ENCODE measurements at places on chromosomes 5 and 9.

DNA sequence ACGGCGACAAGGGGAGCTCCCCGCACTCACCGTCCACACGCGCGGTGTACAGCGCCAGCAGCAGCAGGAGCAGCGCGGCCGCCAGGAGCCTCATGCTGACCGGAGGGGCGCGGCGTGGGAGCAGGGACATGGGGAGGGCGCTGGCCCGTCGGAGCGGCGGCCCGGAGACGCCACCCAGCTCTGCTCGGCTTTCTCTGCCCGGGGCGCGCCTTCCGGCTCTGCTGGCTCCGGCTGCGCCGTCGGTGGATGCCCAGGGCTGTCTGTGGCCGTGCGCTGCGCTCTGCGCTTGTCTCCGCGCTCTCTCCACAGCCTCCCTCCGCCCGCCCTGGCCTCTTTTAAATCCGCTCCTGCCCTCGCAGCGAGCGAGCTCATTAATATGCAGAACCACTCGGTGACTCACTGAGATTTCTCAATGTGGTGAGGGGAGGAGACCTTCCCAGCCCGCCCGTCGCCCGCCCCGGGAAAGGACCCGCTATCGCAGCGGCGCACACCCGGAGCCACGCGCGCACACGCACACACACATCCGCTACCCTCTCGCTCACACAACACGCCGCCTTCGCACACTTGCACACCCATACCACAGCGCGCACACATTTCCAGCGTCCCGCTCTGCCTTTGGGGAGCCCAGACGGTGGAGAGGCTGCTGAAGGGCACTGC is at the start of gene CXCL14:
CXCL14 (minus strand) TSS at position 307 of the 657 bp plus-strand sequence; CDS start at position 94, 213 bp downstream.
- no peak for DNase-seq

DNA sequence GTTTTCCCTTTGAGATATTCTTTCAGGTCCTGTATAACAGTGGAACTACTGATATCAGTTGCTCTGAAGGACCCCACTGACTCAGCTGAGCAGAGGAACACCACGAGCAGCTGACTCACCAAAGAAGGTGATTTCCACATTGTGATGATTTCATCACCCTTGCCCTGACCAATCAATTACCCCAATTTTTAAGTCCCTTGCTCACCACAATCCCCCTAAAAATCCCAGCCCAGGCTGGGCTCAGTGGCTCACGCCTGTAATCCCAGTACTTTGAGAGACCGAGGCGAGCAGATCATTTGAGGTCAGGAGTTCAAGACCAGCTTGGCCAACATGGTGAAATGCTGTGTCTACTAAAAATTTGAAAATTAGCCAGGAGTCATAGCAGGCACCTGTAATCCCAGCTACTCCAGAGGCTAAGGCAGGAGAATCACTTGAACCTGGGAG is 125.3 kb upstream of the ABCA1 start:
- no peak for DNase-seq

- DNase-seq, result no peak
These were observed 6.0 kb downstream of the OLFML2A start for GRCh38 chr9:124782661-124783574.

DNA sequence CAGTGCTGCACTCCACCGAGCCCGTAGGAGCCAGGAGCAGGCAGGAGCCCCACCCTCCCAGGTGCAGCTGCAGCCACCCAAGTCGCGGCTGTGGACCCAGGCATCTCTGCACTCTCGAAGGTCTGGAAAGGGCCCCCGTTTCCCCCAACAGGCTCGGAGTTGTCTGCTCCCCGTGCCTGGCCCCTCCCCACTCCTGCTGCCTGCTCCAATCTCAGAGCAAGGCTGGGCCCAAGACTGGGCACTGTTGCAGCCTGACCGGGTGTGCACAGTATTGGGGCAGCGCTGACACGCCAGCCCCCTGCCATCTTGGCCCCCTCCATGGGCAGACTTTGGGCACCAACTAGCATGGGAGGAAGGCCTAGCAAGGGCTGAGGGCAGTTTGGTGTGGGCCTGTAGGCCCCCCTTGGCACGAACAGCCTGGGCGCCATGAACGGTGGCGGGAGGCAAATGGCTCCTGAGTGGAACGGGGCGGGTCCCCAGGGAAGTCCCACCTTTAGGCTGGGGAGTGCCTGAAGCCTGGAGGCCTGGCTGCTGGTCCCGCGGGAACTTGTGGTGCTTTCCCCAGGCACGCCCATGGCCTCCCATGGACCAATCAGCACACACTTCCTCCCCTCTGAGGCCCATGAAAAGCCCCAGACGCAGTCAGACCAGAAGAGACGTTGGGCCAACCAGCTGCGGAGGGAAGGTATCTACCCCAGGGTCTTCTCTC is 60.4 kb downstream of the PSAT1 start:
- no peak for DNase-seq

GRCh38 chr5:91212714-91213092 is 170.4 kb downstream of the ARRDC3 start:
- no peak for DNase-seq

GRCh38 chr5:151926188-151926587 is 1.5 kb upstream of the GLRA1 start:
- no peak for DNase-seq

DNA sequence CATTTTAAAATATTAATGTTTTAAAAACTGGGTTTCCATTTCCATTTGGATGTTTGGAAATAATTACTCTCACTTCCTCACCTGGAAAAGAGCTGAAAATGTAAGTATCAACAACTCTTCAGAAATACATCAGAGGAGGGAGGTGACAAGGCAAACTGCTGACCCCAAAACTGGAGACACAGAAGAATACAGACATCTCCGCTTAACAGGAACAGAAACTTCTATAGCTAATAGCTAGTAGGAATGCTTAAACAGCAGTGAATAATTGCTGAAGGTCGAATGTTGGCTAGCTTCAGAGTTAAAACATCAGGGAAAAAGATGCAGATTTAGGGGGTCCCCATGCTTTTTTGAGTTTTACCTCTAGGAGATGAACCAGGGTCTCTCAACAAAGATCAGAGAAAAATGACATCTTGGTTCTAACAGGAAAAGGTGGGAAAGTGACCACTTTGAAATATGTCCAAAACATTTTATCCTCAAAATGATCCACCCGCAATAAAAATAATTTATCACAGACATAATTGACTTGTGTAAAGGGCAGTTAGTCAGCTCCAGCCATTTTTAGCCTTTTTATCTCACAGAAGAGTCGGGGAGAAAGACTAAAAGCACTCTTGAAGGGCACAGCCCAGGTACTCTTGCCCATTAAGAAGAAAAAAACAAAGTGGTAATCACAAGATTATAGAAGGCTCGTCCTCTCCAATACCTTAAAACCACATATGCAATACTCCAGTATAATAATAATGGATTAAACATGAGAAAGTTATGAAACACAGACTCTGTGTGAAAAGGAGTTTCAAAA is 1474.9 kb downstream of the EFNA5 start:
- no peak for DNase-seq

DNA sequence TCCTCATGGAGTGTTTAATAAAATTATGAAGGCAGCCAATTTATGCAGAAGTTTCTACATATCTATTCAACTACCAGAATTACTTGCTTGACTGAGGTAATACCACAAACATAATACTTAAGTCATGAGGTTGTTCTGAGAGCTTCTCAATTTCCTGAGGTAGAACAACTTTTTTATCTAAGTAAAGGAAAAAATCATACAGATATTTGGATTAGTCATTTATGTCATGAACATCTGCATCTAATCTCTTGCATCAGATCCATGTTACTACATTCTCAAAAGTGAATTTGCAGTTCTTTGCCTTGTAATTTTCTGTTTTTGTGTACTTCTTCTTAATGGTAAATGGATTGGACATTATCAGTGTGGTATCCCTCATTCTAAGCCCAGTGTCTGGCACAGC is 60.4 kb upstream of the RGMB start:
- no peak for DNase-seq

GRCh38 chr5:95870105-95870672 is 47.7 kb upstream of the GLRX start:
- no peak for DNase-seq

DNA sequence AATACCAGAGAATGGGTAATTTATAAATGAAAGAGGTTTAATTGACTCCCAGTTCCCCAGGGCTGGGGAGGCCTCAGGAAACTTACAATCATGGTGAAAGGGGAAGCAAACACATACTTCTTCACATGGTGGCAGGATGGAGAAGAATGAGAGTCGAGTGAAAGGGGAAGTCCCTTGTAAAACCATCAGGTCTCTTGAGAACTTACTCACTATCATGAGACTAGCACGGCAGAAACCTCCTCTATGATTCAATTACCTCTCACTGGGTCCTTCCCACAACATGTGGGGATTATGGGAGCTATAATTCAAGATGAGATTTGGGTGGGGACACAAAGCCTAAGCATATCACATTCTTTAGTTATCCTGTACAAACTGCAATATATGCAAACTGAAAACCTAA is 609.4 kb downstream of the MTRR start:
- no peak for DNase-seq

GRCh38 chr5:172858990-172859811 is 25.1 kb downstream of the ERGIC1 start:
- DNase-seq, result no peak

- no peak for DNase-seq
These were observed 44.3 kb downstream of the GLRA1 start for GRCh38 chr5:151880324-151880723.

- no peak for DNase-seq
These were observed 29.0 kb downstream of the AUH start for GRCh38 chr9:91332546-91333231.

- peak; percentile 69 for DNase-seq
These were observed 28.4 kb downstream of the NNT start for GRCh38 chr5:43631182-43631910.

GRCh38 chr5:68646144-68646543 is 430.6 kb downstream of the PIK3R1 start:
- no peak for DNase-seq

- DNase-seq, result no peak
These were observed 66.1 kb upstream of the ADRA1B start for GRCh38 chr5:159850160-159850559.

DNA sequence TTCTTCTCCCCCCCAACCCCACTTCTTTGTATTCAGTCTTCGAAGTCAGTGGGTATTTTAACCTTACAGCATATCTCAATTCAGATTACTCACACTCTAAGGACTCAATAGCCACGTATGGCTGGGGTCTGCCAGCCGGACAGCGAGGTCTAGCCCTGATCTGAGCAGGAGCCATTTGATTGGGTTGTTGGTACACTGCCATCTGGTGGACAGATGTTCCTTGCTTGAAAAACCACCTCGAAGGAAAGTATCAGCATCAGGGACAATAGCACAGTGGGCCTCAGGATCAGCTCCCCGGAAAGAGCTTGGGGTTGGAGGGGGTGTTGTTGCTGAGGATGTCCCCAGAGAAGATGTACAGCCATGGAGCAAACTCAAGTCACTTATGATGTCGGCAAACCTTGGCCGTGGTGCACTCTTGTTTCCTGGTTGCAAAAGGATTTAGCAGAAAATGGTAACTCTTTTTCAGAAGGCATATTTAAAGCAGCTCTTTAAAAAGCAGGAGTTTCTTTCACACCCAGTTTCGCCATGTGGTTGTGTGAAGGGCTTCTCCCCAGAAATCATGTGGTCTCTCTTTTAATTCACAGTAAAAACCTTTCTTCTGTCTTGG is 31.7 kb upstream of the KCNMB1 start:
- DNase-seq, result peak; percentile 68

- DNase-seq, result no peak
These were observed 33.4 kb downstream of the MAP1B start for GRCh38 chr5:72140711-72141110.

All from HCT116 (cell line).